ENCODE measurements at places on chromosomes 11 and 22. TPM values are rescaled to one million over a fixed set of nuclear protein-coding genes. Genes with fewer than 3 reads are reported as not detected.

DNA sequence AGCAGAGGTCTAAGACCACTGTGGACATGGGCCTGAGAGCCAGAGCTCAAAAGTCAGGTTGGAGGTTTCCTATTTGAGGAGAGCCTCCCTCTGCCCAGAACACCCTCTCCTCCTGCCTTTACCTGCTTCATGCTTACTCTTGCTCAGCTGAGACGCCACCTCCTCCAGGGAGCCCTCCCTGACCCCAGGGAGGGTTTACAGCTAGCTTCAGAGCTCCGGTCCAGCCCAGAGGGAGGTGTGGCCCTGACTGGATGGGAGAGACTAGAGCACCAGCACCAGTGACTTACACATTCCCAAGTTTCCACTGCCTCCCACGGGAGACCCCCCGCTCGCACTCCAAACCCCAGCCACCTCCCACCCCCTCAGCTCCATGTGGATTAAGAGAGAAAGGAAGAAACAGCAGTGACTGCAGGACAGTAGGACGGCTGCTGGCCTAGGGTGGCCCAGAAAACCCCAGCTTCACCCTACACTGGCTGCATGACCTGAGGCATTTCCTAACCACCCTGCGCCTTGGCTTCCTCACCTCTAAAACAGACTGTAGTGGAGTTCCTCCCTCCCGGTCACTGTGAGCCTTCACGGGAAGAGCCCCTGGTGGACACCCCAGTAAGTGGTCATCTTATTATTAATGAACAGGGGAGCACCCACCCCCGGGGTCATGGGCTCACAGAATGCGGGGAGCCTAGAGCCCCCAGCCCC lies 24.5 kb upstream of the PDGFB start:
- DNase-seq, result no peak

GRCh38 chr11:80849253-80849652 lies 1408.4 kb upstream of the TENM4 start:
- no peak for DNase-seq

DNA sequence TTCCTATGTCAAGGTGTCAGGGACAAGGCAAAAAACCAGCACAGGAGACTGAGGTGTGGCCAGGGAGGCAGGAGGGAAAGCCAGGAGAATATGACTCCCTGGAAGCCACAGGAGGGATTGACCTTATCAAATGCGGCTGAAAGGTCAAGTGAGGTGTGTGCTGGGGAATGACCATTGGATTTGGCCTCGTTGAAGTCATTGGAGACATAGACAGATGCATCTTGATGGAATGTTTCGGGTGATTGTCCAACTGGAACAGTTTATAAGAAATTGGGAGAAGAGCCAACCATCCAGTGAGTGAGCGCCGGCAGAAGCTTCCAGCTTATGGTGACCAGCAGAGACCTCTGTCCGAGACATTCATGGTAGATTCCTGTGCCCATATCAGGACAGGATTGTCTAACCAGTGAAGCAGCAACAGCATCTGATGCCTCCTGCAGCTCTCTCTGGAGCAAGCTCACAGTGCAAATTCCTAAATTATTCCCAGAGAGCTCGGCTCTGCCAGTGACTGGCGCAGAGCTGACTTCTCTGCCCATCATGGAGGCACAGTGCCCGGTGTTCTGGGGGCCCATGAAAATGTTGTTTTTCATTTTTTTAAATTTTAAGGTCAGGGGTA lies 95.4 kb downstream of the MYO18B start:
- DNase-seq, result no peak

DNA sequence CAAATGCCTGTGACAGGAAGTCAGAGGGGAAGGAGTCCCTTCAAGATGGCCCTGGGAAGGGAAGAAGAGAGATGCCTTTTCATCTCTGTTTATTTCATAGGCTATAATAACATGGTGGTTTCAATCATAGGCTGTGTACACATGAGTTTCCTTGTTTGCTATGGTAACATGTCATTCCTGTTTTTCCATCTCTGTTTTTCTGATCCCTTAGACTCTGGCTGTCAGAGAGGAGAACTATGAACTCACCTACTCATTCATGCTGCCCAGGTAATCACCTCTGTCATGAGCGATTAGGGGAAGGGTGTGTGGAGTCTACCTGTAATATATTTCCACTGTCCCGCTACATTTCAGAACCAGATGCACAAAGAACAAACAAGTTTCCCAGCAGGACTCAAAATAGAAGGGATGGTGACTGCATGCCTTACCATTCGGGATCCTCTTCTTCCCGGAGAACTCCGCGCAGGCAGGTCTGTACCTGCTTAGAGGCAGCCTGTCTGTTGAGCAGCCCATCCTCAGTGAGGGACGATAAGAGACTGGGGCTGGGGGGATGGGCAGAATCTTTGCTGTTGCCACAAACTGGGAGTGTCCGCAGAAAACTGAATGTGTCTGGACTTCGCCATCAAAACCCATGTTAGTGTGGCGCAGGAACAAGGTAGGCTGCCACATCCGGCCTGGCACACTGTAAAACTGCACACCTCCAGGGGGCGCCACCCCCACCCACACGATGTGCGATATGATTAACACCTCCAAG lies 7.1 kb upstream of the PEX26 start:
- peak; percentile 24 for DNase-seq

The GRK2 gene
- total RNA-seq, result 72.5 TPM

Data from GM23338 (cell line).